NCI-H1694 (cell line): ENCODE measurements at places on chromosomes 7 and 10.

- no peak for DNase-seq
These were observed 1.8 kb downstream of the PSMG3 start for GRCh38 chr7:1567896-1568510.

DNA sequence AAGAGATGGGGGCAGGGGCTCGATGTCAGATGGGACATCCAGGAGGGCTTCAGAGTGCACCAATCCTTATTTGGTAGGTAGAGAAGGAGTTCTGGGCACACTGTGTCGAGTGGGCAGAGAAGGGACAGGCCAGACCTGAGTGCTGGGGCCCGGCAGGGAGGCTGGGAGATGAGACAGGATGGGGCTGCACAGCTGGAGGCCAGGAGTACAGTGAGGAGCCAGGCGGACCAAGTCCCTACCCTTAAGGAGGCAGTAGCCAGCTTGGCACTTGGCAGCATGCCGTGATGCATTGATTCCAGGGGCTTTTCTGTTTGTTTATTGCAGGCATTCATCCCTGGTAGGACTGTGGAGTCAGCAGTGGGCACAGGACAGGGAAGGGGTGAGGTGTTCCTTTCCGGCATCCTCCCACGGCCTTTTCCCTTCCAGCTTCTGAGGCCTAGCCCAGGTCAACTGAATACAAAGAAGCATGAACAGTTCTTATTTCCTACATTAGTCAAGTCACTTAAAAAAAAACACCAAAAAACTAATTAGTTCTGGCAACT is 168.8 kb upstream of the CDCA7L start:
- DNase-seq, result no peak

- no peak for DNase-seq
These were observed 175.6 kb upstream of the PHF14 start for GRCh38 chr7:10798044-10798443.

DNA sequence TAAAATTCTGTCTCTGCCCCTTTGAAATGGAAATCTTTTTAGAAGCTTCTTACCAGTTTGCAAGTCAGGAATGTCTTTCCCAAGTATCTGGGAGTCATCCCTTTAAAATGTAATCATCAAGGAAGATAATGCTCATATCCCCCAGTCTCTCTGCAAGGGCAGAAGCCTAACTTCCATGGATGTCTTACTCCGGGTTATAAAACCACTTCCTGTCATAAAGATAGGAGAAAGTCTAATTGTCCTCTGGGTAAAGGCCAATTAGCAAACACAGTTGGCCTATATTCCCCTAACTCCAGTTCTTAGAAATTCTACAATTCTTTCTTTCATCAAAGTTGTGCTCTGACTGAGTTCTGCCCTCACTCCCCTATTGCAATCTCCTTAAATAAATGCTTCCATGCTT is 1631.5 kb upstream of the LRRTM3 start:
- DNase-seq, result no peak

- DNase-seq, result no peak
These were observed 128.1 kb upstream of the ANK3 start for GRCh38 chr10:60517805-60518204.

GRCh38 chr10:101779544-101780186 is 3.6 kb downstream of the NPM3 start:
- peak; percentile 31 for DNase-seq

- DNase-seq, result no peak
These were observed 932 bp downstream of the ANKRD22 start for GRCh38 chr10:88850712-88851111.

GRCh38 chr7:81235997-81236396 is 317.1 kb upstream of the SEMA3C start:
- DNase-seq, result no peak

- no peak for DNase-seq
These were observed 24.9 kb downstream of the SAMD9 start for GRCh38 chr7:93092757-93093370.

- no peak for DNase-seq
These were observed 35.0 kb upstream of the DGKB start for GRCh38 chr7:14937581-14937980.

DNA sequence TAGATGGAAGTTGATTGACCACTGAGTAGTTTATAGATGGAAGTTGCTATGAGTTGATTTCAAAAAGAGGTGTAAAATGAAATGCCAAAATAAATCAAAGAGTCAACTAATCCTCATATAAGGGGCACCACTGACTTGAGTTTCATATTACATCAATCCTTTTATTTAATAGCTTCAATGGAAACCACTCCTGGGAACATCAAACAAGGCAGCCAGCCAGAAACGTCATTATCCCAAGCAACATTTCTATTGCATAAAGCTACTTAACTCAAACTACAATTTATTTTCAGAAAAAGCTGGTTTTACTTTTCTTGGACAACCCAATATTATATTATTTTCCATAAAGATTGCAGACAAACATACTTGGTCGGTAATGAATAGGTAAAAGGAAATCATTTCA is 162.1 kb downstream of the TSPAN12 start:
- DNase-seq, result no peak

DNA sequence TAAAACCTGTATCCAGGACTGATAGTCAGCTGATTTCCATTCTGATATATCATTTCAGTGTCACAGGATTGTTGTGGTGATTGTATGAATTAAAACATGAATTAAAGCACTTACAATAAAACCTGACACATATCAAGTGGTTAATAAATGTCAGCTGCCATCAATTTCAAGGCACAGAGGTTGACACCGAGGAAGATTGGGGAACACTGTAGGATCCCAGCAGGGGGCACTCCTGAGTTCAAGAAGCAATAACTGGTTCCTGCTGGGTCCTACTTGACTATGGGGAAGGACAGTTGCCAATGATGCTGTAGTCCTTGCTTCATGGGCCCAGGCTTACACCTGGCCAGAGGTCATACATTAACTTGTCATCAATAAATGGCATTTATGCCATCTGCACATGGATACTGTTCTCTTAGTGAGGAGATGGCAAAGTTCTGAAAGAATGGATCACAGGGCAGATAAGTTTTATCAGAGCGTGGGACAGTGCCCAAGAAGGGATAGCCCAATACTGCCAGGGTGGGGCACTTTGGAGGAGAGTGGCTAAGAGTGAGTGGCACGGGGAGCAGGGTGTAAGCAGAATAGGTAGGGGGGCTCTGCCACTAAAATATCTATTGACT is 24.1 kb downstream of the FZD1 start:
- DNase-seq, result peak; percentile 40

DNA sequence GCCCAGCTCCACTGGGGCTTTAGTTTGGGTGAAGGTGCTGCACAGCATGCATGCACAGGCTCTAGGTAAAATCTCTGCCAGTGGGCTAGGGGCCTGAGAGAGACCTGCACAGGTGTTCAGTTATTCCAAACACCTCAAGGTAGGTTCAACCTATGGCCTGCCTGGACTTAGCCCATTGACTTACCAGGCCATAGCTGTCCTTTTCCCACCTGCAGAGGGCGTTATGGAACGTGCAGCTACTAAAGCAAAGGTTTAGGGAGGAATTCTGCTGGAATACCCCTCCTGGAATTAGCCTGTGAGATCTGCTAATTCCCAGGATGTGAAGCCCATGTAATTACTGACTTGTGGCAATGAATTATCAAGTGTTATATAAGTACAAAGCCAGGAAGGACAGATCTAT is 3.6 kb downstream of the VWC2 start:
- DNase-seq, result no peak

GRCh38 chr10:43222210-43222720 is 44.6 kb downstream of the RASGEF1A start:
- no peak for DNase-seq

- DNase-seq, result no peak
These were observed 264.2 kb downstream of the HPSE2 start for GRCh38 chr10:98971464-98971863.

- no peak for DNase-seq
These were observed 37.6 kb downstream of the AKR1C4 start for GRCh38 chr10:5234106-5234860.

- no peak for DNase-seq
These were observed 38.6 kb upstream of the MEOX2 start for GRCh38 chr7:15725051-15725450.

- DNase-seq, result no peak
These were observed 76.1 kb downstream of the SKIDA1 start for GRCh38 chr10:21449288-21449966.

DNA sequence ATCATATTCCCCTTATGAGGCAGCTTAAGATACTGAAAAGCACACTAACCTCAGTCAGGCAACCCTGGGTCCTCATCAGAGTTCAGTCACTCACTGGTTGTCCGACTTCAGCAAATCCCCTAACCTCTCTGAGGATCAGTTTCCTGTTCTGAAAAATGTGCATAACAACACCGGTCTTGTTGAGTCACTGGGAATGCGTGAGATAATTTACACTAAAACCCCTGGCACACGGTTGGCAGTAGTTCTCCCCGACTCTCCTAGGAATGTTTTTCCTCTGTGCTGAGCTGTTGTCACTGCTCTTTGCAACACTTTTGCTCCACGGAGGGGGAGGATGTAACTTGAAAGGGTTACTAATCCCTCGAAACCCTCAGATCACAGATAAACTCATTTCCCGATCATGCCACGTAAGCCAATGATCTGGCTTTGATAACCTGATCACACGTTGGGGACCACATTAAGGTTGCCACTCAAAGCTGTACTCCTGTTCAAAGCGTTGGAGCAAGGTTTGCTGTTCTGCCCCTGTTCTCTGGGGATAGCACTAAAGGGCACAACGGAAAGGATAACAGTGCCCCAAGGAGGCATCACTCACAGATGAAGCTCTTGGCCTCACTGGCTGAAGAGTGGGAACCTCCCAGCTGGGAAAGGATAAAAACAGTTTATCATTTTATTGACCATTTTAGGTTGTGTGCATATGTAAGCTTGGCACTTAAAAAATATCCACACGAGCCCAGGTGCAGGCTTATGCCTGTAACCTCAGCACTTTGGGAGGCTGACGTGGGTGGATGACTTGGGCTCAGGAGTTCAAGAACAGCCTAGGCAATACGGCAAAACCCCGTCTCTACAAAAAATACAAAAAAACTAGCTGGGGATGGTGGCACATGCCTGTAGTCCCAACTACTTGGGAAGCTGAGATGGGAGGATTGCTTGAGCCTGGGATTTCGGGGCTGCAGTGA is 5.0 kb upstream of the RBM17 start:
- no peak for DNase-seq

DNA sequence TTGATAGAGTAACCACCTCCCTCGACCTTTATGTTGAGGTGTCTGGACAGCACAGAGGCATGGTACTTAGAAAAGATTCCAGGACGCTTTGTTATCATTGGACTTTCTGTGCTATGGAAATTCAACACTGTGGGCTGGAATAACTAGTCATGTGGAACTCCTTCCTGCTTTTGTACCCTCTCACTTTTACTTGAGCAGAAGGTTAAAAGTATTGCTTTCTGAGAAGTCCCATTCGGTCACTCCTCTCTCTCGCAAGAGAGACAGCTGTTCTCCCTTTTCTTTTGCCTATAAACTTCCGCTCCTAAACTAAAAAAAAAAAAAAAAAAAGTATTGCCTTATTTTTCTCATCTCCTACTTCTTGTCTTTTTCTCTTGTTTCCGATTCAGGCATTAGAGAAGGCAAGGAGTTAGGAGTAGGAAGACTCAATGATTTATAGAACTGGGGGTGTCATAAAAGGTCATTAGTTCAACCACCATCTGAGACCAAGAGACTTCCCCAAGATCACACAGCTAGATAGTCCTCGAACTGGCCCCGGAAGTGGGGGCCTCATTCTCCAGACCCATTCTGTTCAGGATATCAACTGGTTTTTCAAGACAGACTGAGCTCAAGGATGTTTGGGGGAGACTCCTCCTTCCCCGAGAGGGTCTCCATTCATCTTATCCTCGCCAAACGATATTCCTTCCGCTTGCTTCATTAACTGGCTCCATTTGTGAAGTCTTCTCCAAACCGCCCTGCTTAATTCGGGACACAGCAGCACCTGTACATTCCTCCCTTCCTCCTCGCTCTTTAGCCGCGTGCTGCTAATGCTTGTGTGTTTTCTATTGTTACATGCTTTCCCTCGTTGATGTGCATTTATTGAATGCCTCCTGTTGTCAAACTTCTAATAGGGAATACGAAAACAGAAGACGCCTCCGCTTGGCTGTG is 995 bp upstream of the INPP5F start:
- DNase-seq, result no peak

DNA sequence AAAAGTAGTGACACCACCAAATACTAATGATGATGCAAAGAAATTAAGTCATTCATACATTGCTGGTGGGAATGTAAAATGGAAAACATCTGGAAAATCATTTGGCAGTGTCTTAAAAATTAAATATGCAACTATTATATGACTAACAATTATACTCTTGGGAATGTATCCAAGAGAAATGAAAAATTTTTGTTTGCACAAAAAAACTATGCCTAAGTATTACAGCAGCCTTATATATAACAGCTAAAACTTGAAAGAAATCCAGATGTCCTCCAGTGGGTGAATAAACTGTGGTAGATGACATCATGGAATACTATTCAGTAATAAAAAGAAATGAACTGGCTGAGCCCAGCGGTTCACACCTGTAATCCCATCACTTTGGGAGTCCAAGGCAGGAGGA is 132.0 kb downstream of the NEBL start:
- DNase-seq, result no peak

- peak; percentile 60 for DNase-seq
These were observed 5.4 kb upstream of the ZFYVE27 start for GRCh38 chr10:97731346-97732051.

DNA sequence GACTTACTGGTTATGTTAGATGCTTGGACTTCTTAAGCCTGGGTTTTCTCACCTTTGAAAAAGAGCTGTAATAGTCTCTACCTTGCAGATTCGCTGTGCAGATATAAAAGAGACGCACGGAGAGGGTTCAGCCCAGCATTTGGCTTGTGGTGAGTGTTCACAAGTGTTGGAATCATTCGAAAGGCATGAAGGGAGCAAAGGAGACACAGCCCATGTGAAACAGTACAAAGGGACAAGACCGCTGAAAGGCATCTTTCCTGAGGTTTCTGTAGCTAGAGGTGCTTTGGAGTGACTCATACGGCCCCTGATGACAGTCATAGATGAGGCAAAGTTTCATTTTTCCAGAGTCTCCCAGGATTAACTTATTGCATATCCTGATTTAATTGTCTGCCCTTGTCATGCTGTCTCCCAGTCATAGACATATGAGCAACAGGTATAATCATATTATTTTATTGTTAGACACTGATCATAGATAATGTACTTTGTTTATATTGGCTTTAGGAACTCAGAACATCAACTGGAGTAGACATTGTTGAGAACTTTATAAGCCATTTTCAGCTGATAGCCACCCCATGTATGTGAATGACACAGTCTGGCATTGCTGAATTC is 171.1 kb downstream of the ADRA2A start:
- DNase-seq, result no peak

DNA sequence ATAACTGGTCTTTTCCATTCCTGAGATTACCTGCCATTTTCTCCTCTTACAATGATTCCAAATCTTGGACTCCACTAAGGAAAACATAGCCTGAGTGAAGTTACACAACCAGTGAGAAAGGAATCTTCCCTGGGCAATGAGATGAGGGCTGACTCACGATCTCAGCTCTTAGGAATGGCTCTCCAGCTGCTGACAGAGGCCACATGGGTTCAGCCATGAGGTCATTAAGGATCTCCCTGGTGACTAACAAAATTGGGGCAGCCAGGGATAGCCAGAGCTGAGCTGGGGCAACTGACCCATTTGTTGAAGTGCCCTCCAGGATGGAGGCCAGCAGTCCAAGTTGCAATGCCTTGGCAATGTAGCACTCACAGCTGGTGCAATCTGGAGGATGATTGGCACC is 78.7 kb upstream of the MKLN1 start:
- DNase-seq, result no peak

- no peak for DNase-seq
These were observed 145.5 kb upstream of the CELF2 start for GRCh38 chr10:10872035-10872673.
